ENCODE measurements at places on chromosomes 13 and 19. TPM values are rescaled to one million over a fixed set of nuclear protein-coding genes. Genes with fewer than 3 reads are reported as not detected.

The SLC25A41 gene
- total RNA-seq = 4.2 TPM

GRCh38 chr13:85806553-85807175, 7.4 kb upstream of the SLITRK6 start:
- H3K4me3 ChIP-seq = no peak overlapping the region
- H3K27ac ChIP-seq = no peak overlapping the region
- H3K27me3 ChIP-seq = no peaks in the 10 kb centered on the region
- peak; percentile 6 for DNase-seq
- H3K4me1 ChIP-seq = no peaks in the 10 kb centered on the region
- no peaks in the 10 kb centered on the region for H3K36me3 ChIP-seq

DNA sequence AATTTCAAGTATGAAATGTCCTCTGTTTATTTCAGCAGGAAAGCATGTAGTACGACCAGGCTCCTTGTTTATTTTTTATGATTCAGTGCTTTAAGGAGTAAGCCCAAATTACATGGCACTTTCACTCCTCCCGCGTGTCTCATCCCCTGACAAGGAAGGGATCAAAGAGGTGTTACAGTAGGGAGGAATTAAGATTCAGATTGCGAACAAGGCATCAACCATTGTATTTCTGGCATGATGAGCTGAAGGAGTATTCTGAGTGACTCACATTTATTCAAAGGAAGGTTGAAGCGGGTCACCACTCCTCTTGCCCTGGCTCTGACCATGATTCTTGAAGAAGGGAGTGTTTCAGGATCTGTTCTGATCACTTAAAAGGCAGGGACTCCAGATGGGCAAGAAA, 46.1 kb upstream of the CNMD start:
- H3K4me1 ChIP-seq = no peaks in the 10 kb centered on the region
- no peak for DNase-seq
- H3K4me3 ChIP-seq = no peak overlapping the region
- H3K27ac ChIP-seq = no peak overlapping the region
- no peaks in the 10 kb centered on the region for H3K27me3 ChIP-seq

The TPTE2 gene
- not detected for total RNA-seq

- H3K4me3 ChIP-seq = no peak overlapping the region
- no peaks in the 10 kb centered on the region for H3K27me3 ChIP-seq
- H3K4me1 ChIP-seq = no peaks in the 10 kb centered on the region
- no peaks in the 10 kb centered on the region for H3K36me3 ChIP-seq
- no peak overlapping the region for H3K27ac ChIP-seq
These were observed 145.7 kb downstream of the COL4A1 start for GRCh38 chr13:110161112-110161882.

The CBARP gene
- 6.6 TPM for total RNA-seq

The CLEC17A gene
- not detected for total RNA-seq

DNA sequence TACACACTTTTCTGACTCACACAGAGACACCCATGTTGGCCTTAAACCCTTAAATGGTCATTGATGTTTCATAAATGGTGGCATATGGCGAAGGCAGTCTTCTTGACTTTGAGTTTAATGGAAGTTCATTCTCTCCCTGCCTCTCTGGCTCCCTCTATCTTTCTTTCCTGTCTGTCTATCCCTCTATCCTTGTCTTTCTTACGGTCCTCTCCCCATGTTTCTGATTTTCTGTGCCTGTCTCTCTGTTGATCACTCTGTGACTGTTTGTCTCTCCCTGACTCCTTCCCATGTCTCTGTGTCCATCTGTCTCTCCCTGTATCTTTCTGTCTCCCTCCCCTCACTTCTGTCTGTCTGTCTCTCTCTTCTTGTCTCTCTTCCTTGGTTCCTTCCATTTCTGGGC, 43.2 kb upstream of the SHKBP1 start:
- H3K36me3 ChIP-seq = no peaks in the 10 kb centered on the region
- H3K27me3 ChIP-seq = no peaks in the 10 kb centered on the region
- no peak for DNase-seq
- peaks cover 36% of the 10 kb centered on the region for H3K4me1 ChIP-seq
- H3K27ac ChIP-seq = no peak overlapping the region
- H3K4me3 ChIP-seq = no peak overlapping the region

GRCh38 chr13:112702986-112703379, 13.1 kb downstream of the ATP11A start:
- H3K27me3 ChIP-seq = no peaks in the 10 kb centered on the region
- H3K4me1 ChIP-seq = peaks cover 44% of the 10 kb centered on the region
- H3K36me3 ChIP-seq = peaks cover 10% of the 10 kb centered on the region
- H3K4me3 ChIP-seq = no peak overlapping the region
- no peak for DNase-seq
- H3K27ac ChIP-seq = no peak overlapping the region

- H3K27me3 ChIP-seq = no peaks in the 10 kb centered on the region
- peaks cover 75% of the 10 kb centered on the region for H3K36me3 ChIP-seq
- no peak for DNase-seq
- no peak overlapping the region for H3K4me3 ChIP-seq
- H3K4me1 ChIP-seq = peaks cover 3% of the 10 kb centered on the region
These were observed 5.6 kb downstream of the STXBP2 start for GRCh38 chr19:7642295-7643030.

DNA sequence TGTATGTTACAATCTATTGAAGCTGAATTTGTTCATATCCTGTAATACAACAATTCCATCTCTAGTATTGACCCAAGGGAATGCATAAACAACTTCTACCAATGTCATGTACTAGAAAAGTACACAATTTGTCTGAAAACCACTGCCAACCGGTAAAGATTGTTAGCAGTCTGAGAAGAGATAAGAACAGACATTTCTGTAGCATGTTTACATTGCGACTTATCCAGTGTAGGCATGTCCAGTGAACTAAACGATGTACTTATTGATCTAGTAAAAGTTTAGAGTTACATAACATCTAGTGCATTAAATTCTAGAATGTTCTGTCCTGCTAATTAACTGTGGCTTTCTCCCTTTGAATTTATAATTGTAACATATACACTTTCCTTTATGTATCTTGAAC, 425.9 kb downstream of the SLITRK6 start:
- H3K4me3 ChIP-seq = no peak overlapping the region
- H3K27ac ChIP-seq = no peak overlapping the region
- no peaks in the 10 kb centered on the region for H3K36me3 ChIP-seq
- H3K4me1 ChIP-seq = no peaks in the 10 kb centered on the region
- no peak for DNase-seq

- no peaks in the 10 kb centered on the region for H3K4me1 ChIP-seq
These were observed 151.6 kb downstream of the ZNF486 start for GRCh38 chr19:20318616-20319015.

GRCh38 chr13:91464336-91464735, 65.9 kb downstream of the GPC5 start:
- H3K27me3 ChIP-seq = no peaks in the 10 kb centered on the region
- no peak overlapping the region for H3K4me3 ChIP-seq
- DNase-seq = no peak
- no peaks in the 10 kb centered on the region for H3K36me3 ChIP-seq

The PLPPR3 gene
- 40.4 TPM for total RNA-seq

The ATP1A3 gene
- total RNA-seq = 0.56 TPM

GRCh38 chr19:6278740-6279619, 795 bp downstream of the MLLT1 start:
- DNase-seq = peak; percentile 24
- peaks cover 48% of the 10 kb centered on the region for H3K4me1 ChIP-seq
- peak overlapping the region; percentile 79 for H3K27ac ChIP-seq
- peak overlapping the region; percentile 98 for H3K4me3 ChIP-seq

The ZNF419 gene
- total RNA-seq = 1.5 TPM

DNA sequence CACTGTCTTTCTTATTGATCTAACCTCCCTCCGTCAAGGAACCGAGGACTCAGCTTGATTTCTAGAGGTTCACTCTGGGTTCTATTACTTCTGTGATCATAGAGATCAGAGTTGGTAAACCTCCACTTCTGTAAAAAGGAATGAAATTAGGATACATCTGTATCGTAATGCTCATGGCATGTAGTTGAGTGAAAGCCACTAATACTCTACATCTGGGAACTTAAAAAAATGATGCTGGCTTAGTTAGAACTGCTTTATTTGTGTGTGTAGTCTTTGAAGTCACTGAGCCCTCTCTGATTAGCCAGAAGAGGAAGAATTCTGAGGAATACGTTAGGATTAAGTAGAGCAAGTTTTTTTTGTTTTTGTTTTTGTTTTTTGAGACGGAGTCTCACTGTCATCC, 140.8 kb downstream of the GGACT start:
- no peaks in the 10 kb centered on the region for H3K4me1 ChIP-seq
- H3K27me3 ChIP-seq = no peaks in the 10 kb centered on the region
- no peak for DNase-seq
- H3K27ac ChIP-seq = no peak overlapping the region
- no peaks in the 10 kb centered on the region for H3K36me3 ChIP-seq

The B3GNT8 gene
- 3.4 TPM for total RNA-seq

GRCh38 chr13:59495299-59495698, 668.4 kb downstream of the DIAPH3 start:
- H3K27ac ChIP-seq = no peak overlapping the region
- DNase-seq = no peak
- peaks cover 13% of the 10 kb centered on the region for H3K4me1 ChIP-seq
- no peak overlapping the region for H3K4me3 ChIP-seq
- no peaks in the 10 kb centered on the region for H3K27me3 ChIP-seq

The BICRA gene
- total RNA-seq = 9.0 TPM

Measured in K562 (cell line).